ENCODE measurements at places on chromosomes 12 and 14.
A peak's percentile ranks its signal among the peaks of the same experiment; 100 is the strongest.

GRCh38 chr12:113325916-113326315 lies 9.0 kb downstream of the SLC8B1 start:
- no peak for DNase-seq

DNA sequence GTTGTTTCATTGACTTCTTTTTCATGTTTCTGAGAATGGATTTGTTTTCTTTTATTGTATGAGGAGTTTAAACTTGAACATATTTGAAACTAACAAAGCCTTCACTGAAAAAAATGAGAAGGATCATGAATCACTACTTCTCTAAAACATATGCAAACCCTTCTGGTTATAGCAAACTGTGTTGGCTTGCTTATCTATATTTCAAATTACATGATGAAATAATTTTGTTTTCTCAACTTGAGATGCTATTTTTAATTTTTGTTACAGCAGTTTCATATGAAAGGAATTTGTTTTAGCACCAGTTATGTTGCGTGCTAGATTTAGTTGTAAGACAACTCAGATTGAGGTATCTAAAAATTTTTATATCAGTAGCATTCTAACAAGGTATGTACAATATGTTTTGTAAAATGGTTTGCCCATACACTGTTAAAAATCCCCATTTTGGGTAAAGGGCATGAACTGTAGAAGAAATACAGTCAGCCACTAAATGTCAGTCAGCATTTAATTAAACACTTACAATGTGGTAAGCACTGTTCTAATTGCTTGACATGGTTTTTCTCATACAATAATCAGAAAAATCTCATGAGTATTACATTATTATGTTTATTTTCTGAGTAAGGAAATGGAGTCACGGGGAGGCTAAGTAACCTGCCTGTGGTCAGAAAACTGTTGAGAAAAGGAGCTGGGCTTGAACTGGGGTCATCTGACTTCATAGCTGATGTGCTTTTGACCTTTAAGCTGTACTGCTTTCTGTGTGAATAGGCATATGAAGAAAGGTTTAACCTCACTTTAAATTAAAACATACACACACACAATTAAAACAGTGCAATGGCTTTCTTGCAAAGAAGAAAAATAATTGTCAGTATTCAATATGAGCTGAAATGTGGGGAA lies 105.7 kb downstream of the PLEKHA5 start:
- DNase-seq = no peak

DNA sequence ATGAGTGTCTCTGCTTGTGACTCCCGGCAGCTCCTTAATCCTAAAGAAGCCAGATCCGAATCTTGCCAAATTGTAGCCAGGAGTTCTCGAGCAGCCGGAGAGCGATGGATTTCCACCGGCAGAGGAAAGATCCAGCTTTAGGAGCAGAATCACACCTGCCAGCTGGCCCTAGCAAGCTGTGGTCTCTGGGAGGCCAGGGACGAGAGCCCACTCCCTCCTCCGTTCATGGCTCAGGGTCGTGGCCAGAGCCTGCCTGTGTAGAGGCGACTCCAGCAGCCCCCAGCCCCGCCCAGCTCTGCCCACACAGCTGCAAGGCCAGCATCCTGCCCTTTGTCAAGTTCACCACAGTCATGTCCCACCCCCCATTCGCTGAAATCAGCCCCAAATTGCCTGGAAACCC lies 121.0 kb downstream of the SCARB1 start:
- no peak for DNase-seq

DNA sequence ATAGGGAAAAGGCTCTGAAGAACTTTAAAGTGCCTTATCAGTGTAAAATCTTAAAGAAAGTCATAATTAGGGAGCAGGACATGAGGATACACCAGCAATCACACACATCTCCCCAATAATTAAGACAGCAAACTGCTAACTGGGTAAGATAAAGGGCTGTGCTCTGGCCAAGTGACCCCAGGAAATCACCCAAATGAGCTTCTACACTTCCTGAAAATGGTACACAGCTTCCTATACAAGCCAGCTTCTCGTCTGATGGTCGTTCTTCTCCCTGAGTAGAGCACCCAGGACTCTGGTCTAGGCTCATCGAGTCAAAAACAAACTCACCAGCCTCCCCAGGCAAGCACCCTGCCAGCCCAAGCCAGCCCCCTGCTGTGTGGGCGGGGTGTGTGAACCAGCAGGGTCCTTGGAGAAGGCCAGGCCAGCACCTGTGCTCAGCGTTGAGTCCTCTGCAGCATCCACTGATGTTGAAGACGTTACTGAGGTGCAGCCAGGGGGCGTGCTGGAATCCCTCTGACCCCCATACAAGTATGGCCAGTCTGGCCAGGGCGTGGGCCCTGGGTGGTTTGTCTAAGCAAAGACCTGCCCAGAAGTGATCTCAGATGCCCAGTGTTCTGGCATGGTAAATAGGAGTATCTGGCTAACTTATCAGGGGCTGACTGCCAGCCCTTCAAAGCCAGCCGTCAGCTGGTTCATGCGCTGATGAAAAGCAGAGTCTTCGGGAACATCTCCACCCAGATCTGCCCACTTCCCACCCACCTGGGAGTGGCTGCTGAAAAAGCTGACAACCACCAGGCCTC lies 41.4 kb downstream of the ACTN1 start:
- DNase-seq = peak; percentile 61

DNA sequence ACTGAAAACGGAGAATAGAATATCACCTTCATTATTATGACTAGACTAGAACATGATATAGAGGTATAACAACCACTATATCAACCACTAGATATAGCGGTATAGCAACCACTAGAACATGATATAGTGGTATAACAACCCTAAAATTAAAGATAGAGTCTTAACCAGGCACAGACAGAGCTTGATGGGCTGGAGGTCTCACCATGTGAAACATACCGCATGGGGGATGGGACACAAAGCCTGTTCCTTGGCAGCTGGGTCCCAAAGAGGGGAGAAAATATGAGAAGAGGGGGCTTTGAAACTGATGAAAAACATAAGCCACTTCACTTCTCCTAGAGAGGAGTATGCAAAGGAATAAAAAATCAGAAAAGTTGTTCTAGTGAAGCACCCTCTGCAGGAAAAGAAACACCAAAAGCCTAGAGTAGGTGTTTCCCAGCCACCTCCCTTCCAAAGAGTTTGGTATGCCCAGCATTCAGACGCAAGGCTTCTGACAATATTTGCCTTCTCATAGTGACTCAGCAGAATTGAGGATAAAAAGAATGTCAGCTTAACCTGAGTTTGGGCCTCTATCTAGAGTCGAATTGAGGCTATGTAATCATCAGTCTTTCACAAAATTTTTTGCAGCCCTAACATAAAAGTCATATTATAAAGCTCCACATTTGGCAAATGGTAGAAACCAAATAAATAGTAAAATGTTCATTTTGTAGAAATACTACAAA lies 316.4 kb downstream of the NOVA1 start:
- DNase-seq = no peak

DNA sequence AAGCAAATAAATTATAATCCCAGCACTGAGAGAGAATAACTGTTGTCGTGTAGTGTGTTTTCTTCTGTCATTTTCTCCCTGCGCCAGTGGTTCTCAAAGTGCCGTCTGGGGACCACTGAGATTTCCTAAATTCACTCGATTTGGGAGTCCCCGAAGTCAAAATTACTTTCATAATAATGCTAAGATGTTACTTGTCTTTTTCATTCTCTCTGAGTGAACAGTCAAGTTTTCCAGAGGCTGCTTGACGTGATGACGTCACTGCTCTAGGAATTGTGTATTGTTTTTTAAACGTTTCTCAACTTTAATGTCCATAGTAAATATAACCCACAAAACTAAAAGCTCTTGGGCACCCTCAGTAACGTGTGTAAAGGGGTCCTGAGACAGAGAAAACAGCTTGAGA lies 796 bp upstream of the POP5 start:
- DNase-seq = no peak

DNA sequence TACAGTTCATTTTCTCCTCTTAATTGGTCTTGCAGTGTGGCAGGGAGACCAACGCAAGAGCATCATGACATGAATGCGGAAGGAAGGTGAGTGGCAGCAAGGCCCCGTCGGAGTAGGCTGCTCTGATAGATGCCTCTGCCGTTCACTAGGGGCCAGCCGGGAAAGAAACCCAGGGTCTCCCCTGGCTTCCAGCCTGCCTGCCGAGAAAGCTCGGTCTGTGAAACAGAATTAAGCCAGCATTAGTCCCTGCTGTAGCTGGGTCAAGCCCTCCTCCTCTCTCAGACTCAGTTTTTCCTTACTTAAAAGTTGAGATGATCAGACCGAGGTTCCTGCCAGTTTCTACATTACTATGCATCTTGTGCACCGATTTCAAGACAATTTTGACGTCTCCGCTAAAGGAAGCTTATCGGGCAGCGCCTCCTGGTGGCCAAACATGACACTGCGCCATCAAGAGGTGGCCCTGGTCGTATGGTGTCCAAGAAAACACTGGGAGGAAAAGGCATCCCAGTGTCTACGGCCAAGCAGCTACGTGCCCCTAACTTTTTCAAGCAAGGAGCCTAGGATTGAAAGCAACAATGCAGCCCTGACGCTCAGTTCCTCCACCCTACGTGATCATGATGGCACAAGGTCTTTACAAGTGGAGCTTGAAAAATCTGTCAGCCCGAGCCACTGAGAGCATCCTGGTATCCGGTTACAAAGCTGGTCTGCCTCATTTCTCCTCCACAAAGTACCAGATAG lies 131.6 kb downstream of the KSR2 start:
- DNase-seq = peak; percentile 92
